ENCODE measurements at places on chromosomes 5 and 9.

GRCh38 chr5:73067213-73067612 is 53.2 kb upstream of the TMEM171 start:
- DNase-seq, result no peak

- no peak for DNase-seq
Measured at GRCh38 chr5:5581080-5581479, 158.6 kb downstream of the ICE1 start.

GRCh38 chr5:6395621-6396020 is 17.3 kb upstream of the MED10 start:
- no peak for DNase-seq

DNA sequence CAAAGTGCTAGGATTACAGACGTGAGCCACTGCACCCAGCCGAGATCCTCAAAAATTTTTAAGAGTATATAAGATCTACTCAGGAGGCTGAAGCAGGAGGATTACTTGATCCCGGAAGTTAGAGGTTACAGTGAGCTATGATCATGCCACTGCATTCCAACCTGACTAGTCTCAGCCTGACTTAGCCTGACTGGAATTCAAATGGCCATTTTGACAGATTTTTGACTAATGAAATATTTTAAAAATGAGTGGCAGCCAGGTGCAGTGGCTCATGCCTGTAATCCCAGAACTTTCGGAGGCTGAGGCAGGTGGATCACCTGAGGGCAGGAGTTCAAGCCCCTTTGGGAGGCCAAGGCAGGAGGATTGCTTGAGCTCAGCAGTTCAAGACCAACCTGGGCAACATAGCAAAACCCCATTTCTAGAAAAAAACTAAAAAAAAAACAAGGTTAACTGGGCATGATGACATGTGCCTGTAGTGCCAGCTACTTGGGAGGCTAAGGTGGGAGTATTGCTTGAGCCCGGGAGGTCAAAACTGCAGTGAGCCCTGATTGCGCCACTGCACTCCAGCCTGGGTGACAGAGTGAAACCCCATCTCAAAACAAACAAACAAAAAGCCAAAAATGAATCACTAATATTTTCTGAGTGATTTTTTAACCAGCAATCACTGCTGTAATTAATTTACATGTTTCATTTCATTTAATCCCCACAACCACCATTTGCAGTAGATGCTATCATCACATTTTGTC is 16.6 kb downstream of the ATOX1 start:
- DNase-seq, result no peak

- DNase-seq, result no peak
Measured at GRCh38 chr9:24333629-24334028, 212.1 kb downstream of the IZUMO3 start.

GRCh38 chr9:94872083-94872833 is 145.8 kb downstream of the AOPEP start:
- DNase-seq, result no peak

GRCh38 chr9:26129217-26129616 is 451.0 kb upstream of the TUSC1 start:
- no peak for DNase-seq

DNA sequence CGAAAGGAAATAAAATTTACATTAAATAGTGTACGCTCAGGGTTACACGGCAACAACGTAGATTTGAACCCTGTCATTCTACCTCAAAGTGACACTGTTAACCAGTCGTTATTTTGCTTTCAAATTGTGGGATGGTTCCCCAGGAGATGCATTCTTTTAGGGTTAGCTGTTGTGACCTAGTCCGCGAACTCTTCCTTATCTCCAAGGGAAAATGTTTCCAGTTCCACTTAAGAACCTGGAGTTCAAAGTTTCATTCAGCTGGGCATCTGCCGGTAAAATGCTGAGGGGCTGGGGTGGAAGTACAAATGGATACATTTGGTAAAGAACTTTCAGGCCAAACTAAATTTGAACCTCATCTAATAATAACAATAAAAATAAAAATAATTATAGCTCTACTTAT is 264.6 kb downstream of the NR3C1 start:
- DNase-seq, result no peak

Measured in stimulated activated naive CD4-positive, alpha-beta T cell (primary cell).